ENCODE measurements at places on chromosomes 6 and 20.

GRCh38 chr20:51570739-51571459 is 28.4 kb upstream of the NFATC2 start:
- DNase-seq: no peak

DNA sequence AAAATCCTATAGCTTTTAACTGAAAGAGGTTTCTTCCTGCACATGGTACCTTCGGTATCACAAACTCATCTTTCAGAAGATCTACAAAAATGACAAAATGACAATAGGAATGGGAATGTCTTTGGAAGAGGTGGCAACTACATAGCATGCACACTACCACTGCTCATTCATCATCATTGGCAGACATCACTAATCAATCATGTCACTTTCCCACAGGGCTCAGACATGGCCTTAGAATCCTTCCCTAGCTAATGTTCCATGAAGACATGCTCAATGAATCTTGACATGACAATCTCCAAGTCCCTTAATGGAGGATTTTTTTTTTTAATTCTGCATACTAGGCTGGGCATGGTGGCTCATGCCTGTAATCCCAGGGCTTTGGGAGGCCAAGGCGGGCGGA is 3.2 kb upstream of the PGC start:
- DNase-seq: no peak

DNA sequence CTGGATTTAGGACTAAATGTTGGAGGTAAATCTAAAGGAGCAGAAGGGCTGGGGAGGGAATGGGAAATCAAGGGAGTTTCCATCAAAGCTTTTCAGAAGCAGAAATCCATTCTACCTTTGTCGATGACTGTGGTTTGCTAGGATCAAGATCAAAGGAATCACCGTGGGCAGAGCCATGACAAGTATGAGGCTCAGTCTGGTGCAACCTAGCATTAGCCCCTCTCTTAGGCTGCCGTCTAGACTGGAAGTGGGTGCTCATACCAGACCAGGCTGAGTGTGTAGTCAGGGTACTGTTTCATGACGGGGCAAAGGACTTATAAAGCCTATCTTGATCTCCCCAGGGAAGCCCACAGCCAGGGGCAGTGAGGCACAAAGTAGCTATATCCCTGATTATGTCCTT is 120.5 kb downstream of the BMP2 start:
- DNase-seq: no peak

- DNase-seq: no peak
Measured at GRCh38 chr6:33875696-33876095, 71.9 kb upstream of the MLN start.

DNA sequence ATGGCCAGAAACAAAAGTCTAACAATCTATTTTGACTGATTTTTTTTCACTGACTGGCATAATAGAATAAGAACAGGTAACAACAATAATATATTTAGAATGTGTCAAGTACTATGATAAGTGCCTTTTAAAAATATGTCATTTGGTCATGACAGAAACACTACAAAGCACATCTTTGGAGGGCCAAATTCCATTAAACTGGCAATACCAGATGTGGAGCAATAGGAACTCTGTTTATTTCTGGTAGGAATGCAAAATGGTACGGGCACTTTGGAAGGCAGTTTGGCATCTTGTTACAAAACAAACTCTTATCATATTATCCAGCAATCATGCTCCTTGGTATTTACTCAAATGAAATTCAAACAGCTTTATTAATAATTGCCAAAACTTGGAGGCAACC is 39.3 kb downstream of the TENT5A start:
- no peak for DNase-seq

GRCh38 chr20:49161428-49162152 is 26.5 kb downstream of the STAU1 start:
- DNase-seq: no peak

- no peak for DNase-seq
Measured at GRCh38 chr6:33967966-33968724, 164.3 kb upstream of the MLN start.

DNA sequence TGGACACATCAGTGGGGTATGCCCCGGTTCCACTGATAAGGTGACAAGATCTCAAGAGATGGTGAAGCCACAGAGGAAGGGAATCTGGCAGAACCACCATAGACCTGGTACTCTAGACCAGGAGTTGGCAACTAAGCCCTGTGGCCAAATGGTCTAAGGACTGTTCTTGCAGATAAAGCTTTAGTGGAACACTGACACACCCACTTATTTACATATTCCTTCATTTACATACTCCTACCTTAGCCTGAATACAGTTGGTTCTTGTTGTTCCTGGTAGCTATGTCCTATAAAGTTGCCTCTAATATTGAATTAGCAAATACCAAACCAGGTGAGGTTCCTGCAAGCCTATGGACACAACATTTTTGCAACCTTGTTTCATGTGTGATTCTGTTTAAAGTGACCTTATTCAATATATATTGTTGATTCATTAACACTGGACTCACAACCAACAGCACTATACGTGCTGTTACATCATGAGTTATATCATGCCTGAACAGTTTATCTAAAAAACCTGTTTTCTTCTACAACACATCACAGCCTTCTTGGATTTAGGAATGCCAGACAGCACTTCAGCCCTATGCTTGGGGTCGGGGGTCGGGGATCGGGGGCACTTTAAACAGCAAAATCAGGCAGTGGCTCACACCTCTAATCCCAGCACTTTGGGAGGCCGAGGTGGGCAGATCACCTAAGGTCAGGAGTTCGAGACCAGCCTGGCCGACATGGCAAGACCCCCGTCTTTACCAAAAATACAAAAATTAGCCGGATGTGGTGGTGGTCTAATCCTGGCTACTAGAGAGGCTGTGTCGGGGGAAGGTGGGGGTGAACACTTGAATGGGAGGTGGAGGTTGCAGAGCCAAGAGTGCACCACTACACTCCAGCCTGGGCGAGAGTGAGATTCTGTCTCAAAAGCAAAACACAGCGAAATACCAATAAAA is 2.5 kb downstream of the CCDC167 start:
- DNase-seq: no peak

- DNase-seq: no peak
Measured at GRCh38 chr20:56451056-56451765, 17.2 kb upstream of the RTF2 start.

GRCh38 chr6:72977114-72977513 is 248.2 kb downstream of the KHDC1L start:
- DNase-seq: no peak

DNA sequence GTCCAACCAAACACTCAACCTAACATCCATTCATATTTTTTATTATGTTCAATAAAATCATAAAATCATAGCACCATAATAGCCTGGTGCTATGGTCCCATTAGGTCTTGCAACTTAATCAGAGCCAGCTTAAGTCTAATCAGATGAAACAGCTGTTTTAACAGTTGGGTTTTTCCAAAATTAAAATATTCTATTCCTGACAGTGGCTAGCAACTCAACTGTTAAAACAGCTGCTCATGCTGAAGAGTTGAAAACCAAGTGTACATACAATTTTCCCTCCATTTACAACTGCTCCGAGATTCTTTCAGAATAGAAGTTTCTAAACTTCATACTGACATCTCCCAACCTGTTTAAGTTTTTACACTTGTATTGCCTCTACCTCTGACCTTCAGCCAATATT is 89.5 kb downstream of the UBE3D start:
- no peak for DNase-seq

DNA sequence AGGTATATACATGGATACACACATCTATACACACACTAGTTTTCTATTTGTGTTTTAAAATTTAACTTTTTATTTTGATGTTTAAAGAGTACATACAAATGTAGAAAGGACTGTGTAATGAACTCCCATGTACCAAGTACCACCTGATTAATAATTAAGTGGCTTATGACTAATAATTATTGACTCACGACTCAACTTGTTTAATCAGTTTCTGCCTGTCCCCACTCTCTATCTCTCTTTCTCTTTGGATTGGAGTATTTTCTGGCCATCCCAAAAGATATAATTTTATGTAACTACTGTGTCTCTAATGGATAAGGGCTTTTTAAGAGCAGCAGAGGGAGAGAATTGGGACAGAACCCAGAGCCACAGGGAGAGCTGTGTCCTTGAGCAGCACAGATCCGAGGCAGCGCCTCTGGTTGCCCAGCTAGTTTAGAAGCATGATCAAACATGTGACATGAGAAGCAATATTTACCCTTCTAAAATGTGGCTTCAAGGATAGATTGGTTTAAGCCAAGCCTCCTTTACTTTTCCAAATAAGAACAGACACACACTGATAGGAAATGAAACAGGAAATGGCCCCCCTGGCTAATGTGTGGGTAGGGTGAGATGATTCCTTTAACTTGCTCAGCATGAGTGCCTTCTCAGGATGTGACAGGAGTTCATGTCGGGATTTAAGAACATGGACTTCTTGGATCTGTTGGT is 81.0 kb downstream of the ERMARD start:
- no peak for DNase-seq

DNA sequence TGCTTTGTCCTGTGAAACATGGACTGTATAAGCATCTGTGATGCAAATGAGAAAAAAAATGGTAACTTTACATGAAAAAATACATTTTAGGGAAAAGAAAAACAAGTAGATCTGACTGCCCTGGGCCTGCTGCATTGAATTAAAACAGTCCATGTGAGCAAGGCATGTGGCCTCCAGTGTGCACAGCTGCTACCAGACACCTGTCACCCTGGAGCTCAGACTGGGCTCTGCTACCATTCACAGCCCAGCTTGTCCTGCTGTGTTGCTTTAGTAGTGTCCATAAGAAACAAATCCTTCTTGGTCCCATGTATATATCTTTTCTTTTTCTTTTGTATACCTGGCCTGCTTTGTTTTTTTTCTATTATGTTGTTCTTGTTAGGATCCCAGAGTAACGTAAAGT is 315.9 kb downstream of the NKAIN2 start:
- DNase-seq: no peak

GRCh38 chr20:40797425-40797824 is 108.4 kb upstream of the MAFB start:
- DNase-seq: peak; percentile 13

DNA sequence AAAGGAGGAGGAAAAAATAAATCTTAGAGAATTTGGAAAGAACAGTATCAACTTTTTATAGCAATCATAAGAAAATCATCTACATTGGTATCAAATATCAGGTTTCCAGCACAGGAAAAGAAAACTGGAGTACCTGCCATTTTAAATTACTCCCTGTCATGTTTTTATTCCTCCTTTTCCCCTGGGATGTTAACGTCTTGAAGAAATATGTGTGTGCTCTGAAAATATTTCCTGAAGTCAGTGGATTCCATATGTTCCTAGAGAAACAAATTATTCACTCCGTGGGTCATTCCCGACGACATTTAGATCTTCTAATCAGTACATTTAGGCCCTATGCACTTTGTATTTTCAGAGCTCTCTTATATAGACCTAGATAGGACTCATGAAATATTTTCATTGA is 42.0 kb upstream of the RSPO3 start:
- DNase-seq: no peak

- peak; percentile 32 for DNase-seq
Measured at GRCh38 chr6:11785415-11785773, 6.8 kb upstream of the ADTRP start.

DNA sequence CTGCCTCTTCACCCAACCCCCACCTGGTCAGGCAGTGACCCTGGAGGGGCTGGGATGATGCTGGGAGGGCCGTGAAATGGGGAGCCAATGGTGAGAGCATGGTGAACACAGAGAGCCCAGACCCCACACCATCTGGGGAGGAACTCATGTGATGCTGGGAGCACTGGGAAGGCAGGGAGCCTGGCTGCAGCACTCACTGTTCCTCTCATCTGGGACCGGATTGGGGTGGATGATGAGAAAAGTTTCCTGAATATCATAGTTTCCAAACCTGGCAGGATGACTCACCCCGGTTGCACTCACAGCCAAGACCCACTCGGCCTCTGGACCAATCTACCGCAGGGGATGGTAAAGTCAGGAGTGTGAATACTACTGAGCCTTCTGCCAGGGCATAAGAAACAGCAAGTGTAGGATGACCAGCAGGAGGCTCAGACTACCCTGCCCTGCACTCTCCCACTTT is 21.8 kb downstream of the ULBP1 start:
- no peak for DNase-seq

- peak; percentile 18 for DNase-seq
Measured at GRCh38 chr6:138007014-138007472, 100.2 kb downstream of the PERP start.

DNA sequence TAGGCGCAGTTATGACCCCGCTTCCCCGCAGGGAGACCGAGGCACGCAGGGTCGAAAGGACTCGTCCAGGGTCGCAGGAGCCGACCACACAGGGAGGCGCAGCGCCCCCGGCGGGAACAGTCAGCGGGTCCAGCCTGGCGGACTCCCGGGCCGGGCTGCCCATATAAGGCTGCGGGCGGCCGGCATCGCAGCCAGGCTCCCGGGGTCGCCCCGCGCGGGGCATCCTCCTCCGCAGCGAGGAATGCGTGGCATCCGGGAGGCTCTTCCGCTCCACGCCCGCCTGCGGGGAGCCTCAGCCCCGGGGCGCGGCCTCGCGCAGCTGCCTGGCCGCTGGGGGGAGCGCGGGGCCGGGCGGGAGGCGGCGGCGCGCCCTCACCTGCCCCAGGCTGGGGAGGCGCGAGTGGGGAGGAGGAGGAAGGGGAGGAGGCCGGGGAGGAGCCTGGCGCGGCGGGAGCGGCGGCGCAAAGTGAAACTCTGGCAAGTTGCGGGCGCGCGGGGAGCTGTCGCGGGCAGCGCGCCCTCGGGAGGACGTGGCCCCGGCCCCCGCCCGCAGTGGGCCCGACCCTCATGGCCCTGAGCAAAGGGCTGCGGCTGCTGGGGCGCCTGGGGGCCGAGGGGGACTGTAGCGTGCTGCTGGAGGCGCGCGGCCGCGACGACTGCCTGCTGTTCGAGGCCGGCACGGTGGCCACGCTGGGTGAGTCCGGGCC is at the start of gene SYNJ2:
Gene SYNJ2, plus strand, starts transcription at position 469 of the 707 bp plus-strand sequence. Its CDS starts 99 bp downstream, at position 568.
- DNase-seq: peak; percentile 77

Data from GM19239 (cell line).